ENCODE measurements at places on chromosomes 2 and 18.

- DNase-seq: peak; percentile 69
Measured at GRCh38 chr2:10434886-10435819, 13.0 kb downstream of the ODC1 start.

GRCh38 chr2:72181616-72182015 is 34.0 kb upstream of the CYP26B1 start:
- DNase-seq: no peak

DNA sequence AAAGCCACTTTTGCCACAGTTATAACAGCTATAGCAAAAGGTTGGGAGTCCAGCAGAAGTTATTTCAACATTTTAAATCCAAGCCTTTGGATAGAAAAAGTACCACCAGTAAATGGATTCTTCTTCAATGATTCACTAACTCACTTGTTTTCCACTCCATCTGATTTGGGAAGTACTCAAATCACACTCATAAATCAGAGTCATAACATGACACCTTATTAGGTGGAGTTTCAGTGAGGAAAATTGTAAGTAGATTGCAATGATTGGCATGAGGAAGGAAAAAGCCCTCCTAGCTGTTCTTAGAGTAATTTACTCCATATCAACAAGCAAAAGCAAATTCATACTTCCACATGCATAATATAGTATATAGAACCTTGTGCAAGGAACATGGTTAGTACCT is 132.9 kb downstream of the NR4A2 start:
- no peak for DNase-seq

- no peak for DNase-seq
Measured at GRCh38 chr2:7845332-7845731, 836.5 kb upstream of the ID2 start.

DNA sequence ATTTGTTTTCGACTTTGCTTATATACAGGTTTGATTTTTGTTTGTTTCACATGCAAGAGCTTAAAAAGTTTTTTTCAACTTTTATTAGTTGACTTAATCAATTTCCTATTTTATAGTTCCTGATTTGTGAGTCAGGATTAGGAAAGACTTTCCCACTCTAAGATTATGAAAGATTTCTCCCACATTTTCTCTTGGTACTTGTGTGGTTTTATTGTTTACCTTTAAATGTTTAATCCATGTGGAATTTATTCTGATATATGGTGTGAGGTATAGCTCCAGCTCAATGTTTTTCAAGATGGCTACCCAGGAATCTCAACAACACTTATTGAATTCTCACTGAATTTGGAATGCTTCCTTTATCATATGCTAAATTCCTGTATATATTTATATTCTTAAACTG is 117.8 kb upstream of the LGALSL start:
- DNase-seq: no peak

DNA sequence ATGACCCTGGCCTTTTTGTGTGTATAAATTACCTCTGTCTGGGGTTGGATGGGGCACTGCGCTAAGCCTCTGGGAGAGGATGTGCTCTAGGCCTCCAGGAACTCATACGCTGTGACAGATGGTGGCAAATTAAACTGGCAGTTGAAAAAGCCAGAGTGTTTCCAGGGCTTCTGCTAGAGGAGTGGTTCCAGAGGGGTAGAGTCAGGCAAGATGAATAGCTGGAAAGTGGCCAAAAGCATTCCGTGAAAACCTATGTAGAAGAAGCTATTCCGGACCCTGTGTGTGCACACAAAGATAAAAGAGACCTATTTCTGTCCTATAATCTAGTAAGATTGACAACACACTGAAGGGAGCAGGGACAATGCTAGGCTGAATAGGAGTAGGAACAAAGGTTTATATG is 84.8 kb downstream of the ACTR3 start:
- no peak for DNase-seq

GRCh38 chr2:168712053-168712452 is 90.4 kb upstream of the NOSTRIN start:
- DNase-seq: no peak

GRCh38 chr18:6920099-6920955 is 190.8 kb downstream of the ARHGAP28 start:
- no peak for DNase-seq

DNA sequence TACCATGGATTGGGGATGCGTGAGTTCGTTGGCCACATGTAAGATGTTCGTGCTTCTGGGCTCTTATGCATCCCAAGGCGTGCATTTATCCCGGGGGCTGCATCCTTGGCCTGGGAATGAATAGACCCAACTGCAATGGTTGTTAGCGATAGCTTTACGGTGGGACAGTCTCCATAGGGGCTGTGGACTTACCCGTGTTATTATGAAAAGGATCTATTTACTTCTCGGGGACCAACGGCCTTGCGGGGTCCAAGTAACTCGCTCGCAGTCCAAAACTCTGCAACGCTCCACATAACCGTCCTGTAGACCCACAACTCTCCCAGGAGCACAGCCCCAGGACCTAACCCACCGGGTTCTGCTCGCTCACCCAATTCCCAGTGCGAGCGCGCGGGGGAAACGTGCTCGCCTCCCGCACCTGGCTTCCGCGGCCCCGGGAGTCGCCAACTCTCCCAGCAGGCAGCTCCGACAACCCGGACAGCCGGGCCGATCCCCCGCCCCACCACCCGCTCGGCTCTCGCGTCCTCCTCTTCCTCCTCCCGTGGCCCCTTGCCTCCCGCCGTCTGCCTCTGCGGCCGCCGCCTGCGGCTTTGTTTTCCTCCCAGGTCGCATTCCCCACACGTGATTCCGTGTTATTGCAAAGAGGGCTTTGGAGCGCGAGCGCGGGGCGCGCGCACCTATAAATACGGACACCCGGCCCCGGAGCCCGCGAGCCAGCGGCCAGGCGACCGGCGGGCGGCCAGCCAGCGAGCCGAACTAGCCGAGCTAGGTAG is at the start of gene CABLES1:
CABLES1 (plus strand) TSS at position 706 of the 770 bp plus-strand sequence. CDS start 278 bp downstream, outside the sequence.
- no peak for DNase-seq

DNA sequence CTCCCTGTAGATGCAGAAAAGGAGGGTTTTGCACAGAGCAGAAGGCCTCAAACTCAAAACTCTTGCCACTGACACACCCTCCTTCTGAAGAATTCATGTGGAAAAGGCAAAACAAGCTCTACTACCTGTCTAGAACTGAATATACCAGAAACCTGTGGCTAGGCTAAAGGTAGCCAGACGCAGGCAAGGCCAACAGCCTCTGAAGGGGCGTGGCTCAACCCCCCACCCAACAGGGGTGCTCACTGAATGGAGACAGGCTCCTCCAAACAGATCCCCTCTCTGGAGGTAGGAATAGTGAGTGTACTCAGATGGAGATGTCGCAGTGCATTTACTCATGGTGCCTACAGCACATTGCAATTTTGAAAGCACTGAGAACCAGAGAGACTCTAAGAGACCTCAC is 3.0 kb upstream of the STK17B start:
- DNase-seq: no peak

DNA sequence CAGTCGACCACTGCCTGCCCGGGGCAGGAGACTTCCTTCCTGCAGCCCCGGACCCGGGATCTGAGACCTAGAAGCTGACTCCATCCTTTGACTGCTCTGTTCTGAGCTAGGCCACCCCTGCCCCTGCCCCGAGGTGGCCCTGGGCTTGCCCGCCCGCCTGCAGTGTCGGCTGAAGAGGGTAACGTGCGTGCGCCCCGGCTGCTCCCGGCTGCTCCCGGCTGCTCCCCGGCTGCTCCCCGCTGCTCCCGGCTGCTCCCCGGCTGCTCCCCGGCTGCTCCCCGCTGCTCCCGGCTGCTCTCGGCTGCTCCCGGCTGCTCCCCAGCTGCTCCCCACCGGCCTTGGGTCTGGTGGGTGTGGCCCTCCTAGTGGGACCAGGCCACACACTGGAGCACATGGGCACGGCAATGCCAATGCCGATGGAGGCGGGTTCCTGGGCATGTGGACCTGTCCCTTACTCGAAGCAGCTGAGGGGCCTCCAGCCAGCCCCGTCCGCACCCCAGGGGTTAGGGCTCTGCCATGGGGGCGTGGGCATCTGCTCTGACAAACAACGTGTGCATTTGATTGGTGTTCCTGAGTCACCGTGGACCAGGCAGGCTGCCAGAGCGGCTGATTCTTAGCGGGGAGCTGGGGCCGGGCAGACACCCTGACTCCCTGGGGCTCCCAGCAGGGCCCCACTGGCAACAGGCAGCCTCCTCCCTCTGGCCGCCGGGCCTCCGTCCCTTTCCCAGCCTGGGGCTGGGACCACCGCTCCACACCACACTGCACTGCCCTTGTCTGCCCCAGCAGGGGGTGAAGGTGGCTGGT is 2.0 kb upstream of the GAL3ST2 start:
- no peak for DNase-seq

GRCh38 chr2:109129921-109130722 is 1.1 kb downstream of the SH3RF3 start:
- no peak for DNase-seq

DNA sequence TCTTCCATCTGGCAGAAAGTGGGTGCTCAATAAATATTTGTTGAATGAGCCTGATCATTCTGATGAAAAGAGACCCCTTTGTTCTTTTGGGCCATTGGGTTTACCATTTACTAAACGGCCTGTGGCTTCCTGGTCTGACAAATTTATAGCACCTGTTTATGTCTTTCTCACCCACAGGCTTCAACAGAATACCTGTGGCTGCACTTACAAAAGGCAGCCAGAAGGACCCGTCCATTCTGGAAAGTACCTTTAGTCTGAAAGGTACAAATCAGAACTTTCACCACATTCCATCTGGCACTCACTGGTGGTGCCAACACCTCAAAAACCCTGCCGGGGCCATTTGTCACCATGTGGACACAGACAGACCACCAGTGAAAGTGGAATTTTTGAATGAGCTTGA is 167.5 kb downstream of the ETAA1 start:
- no peak for DNase-seq

GRCh38 chr2:102357937-102358336 is 2.3 kb downstream of the IL18R1 start:
- no peak for DNase-seq

- DNase-seq: no peak
Measured at GRCh38 chr18:67621049-67621713, 104.7 kb upstream of the DSEL start.

DNA sequence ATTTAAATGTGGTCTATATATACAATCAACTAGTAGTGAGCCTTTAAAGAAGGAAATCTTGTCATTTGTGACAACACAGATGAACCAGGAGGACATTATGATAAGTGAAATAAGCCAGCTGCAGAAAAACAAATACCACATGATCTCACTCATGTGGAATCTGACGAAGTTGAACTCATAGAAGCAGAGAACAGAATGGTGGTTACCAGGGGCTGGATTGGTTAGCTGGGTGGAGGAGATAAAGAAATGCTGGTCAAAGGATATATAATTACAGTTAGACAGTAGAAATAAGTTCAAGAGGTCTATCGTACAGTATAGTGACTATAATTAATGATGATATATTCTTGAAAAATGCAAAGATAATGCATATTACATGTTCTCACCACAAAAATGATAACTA is 267.9 kb downstream of the FBXO15 start:
- no peak for DNase-seq

DNA sequence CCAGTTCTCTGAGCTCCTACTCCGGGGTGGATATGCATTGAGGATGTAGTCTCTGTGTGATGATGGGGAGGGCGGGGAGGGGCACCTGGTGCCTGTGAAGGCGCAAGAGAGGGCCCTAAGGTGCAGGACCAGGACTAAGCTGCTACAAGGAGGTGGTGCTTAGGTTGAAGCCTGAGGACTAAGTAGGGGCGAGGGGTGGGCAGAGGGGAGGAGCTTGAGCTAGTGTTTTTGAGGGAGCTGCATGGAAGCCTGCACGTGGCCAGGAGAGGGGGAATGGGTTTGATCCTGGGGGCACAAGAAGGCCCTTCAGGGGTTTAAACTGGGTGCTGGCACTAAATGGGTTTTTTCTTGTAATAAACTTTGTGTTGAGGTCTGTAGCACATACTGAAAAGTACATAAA is 105.0 kb downstream of the UGGT1 start:
- no peak for DNase-seq

DNA sequence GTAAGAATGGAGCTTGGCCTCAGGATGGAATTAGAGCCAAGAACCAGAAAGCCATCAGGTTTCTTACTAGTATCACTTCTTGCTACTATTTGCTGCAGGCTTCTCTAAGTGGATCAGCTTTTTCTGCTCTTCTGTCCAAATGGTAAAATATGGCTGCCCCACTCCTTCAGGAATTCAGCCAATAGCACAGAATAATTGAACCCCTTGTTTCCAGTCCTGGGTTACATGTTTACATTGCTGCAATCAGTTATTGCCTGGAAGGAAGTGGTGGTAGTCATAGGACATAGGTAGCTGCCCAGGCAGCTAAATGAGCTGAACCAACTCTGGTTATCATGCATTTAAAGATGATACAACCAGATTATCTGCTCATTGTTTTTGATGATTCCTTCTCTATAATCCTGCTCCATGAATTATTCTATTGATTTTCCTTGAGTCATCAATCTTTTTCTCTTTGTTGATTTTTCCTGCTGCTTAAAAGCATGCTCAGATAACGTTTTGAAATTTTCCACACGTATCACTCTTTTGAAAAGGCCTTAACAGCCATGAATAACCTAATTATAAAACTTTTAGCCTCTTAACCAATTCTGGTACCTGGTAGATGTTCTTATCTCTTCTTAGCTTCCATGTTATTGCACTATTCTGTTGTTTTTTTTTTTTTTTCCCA is 12.6 kb downstream of the AGPS start:
- DNase-seq: no peak

GRCh38 chr2:202115479-202115971 is 42.5 kb downstream of the KIAA2012 start:
- no peak for DNase-seq

DNA sequence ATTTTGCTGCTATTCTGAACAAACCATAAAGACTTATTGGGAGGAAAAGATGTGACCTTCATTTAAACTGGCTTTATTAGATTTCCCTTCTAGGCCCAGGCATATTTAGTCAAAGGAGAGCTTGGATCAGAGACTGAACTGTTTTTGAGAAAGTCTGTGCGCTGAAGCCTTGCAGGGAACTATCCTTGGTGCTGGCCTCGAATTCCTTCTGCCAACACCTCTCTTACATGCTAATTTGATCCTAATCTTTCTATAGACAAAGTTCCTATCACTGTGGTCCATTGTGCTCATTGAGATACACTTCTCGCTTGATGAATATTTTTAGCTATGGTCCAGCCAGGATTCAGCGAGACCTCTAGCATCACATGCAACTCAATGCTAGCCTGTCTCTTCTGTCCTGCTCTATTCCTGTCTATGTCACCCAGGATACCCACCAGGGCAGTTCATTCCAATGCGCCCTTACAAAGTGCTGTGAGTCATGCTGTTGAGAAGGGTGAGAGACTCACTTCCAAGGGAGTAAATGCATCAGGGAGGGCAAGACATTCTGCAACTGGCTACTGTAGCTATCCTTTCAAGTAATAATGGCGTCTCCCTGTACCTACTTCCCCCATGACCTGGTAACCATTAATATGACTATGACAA is 356.7 kb upstream of the LYPD1 start:
- no peak for DNase-seq

DNA sequence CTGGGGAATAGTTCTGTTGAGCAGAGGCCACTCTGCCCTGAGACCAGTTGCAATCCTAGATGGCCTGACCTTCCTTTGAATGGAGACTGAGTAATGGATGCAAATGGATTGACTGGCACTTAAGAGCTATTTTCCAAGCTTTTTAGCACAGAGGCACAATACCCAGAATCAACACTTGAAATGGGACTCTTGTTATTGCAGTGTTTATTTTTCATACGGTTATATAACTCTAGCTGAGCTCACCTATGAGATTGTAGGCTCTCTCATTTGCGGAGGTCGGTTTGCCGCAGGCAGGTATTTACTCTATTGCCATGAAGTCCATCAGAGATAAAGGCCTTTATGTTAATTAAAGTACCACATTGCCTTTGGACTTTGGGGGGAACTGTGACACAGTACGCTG is 422.3 kb upstream of the CELF4 start:
- no peak for DNase-seq

- DNase-seq: no peak
Measured at GRCh38 chr2:239360008-239360407, 40.8 kb downstream of the HDAC4 start.
